ENCODE measurements at places on chromosomes 11 and 22. TPM values are rescaled to one million over a fixed set of nuclear protein-coding genes. Genes with fewer than 3 reads are reported as not detected.

VPREB1 gene
- not detected for total RNA-seq

CARD18 gene
- not detected for total RNA-seq

PLAAT5 gene
- total RNA-seq: not detected

ENTHD1 gene
- total RNA-seq: not detected

SLC7A4 gene
- not detected for total RNA-seq

GAL3ST3 gene
- total RNA-seq: 0.23 TPM

CLDN5 gene
- 1,795 TPM for total RNA-seq

HPX gene
- 2.5 TPM for total RNA-seq

DSCAML1 gene
- total RNA-seq: not detected

CCDC117 gene
- 18.3 TPM for total RNA-seq

RGL4 gene
- total RNA-seq: not detected

KIRREL3 gene
- total RNA-seq: 0.93 TPM

TMEM191B gene
- total RNA-seq: 0.76 TPM

F2 gene
- total RNA-seq: not detected

B4GALNT4 gene
- 5.3 TPM for total RNA-seq

PNPLA5 gene
- not detected for total RNA-seq

MRTFA gene
- total RNA-seq: 64.6 TPM

LRRC32 gene
- total RNA-seq: 177 TPM

ISX gene
- total RNA-seq: not detected

ANKK1 gene
- total RNA-seq: 0.12 TPM

SNRPD3 gene
- total RNA-seq: 240 TPM

CBLIF gene
- not detected for total RNA-seq

INSC gene
- total RNA-seq: 0.18 TPM

KIAA0930 gene
- 54.6 TPM for total RNA-seq

KCNJ5 gene
- 0.15 TPM for total RNA-seq

FAM180B gene
- total RNA-seq: not detected

OR2D2 gene
- total RNA-seq: 0.35 TPM

POU2F3 gene
- total RNA-seq: not detected

E2F8 gene
- total RNA-seq: 0.53 TPM

OR52I2 gene
- not detected for total RNA-seq

PGR gene
- total RNA-seq: not detected

MPZL2 gene
- 31.9 TPM for total RNA-seq

NRIP3 gene
- total RNA-seq: 8.4 TPM

CACNA1I gene
- total RNA-seq: not detected

SESN3 gene
- total RNA-seq: 19.8 TPM

MRGPRD gene
- not detected for total RNA-seq

MS4A8 gene
- total RNA-seq: not detected

CEP57 gene
- 17.3 TPM for total RNA-seq

TMPRSS6 gene
- total RNA-seq: not detected

SLC22A12 gene
- not detected for total RNA-seq

C11orf86 gene
- total RNA-seq: not detected

MGAT3 gene
- total RNA-seq: 0.05 TPM

MS4A7 gene
- not detected for total RNA-seq

SHANK2 gene
- total RNA-seq: 4.7 TPM

WNT11 gene
- not detected for total RNA-seq

FIBIN gene
- total RNA-seq: not detected

PRPF19 gene
- total RNA-seq: 78.5 TPM

ASRGL1 gene
- total RNA-seq: 41.4 TPM

SEC14L6 gene
- total RNA-seq: 0.12 TPM

MPPED1 gene
- 0.06 TPM for total RNA-seq

BACE1-AS gene
- total RNA-seq: 6.1 TPM

P2RY2 gene
- total RNA-seq: 1.4 TPM

SNX32 gene
- total RNA-seq: not detected

DEPDC7 gene
- 2.0 TPM for total RNA-seq

KRTAP5-9 gene
- total RNA-seq: not detected

RFPL2 gene
- total RNA-seq: not detected

ANO3 gene
- not detected for total RNA-seq

MN1 gene
- 8.0 TPM for total RNA-seq

B3GAT1 gene
- not detected for total RNA-seq

TCN2 gene
- 40.1 TPM for total RNA-seq

Measured in glomerular endothelial cell (primary cell).